ENCODE measurements at places on chromosomes 3 and 15. TPM values are rescaled to one million over a fixed set of nuclear protein-coding genes. Genes with fewer than 3 reads are reported as not detected.

Gene DNAH1
- total RNA-seq: 9.9 TPM

Gene GOLGA6B
- not detected for total RNA-seq

Gene HEMK1
- 66.0 TPM for total RNA-seq

Gene NEK11
- 1.1 TPM for total RNA-seq

Gene SPINK8
- not detected for total RNA-seq

Gene SLC30A4
- total RNA-seq: 1.2 TPM

Gene GNAT1
- total RNA-seq: not detected

Gene ANKRD63
- total RNA-seq: not detected

Gene THOC7
- total RNA-seq: 106 TPM

Gene UBE3A
- 110 TPM for total RNA-seq

Data from activated CD4-positive, alpha-beta T cell treated with anti-CD3 and anti-CD28 coated beads, Interleukin-2, amount 10 ng/mL, durations not matched to agents 24 days and 14 days (primary cell).